ENCODE measurements at places on chromosomes 6 and 20.

DNA sequence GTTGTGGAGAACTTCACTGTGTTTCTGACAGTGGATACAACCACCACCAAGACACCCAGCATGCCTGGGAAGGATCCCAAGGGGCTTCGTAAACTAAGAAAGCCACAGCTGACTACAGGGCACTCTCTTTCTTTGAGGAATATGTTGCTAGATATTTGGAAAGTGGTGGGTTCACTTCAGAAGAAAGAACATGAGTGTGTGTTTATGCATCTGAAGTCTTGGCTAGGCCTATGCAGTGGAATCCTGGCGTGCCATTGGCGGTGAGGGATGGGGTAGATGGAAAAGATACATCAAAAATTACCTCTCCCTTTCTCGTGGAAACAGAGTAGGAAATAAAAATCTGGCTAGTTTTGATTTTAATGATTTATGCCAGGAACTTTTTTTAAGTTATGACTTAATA, 187.7 kb downstream of the PDE7B start:
- no peak for DNase-seq

DNA sequence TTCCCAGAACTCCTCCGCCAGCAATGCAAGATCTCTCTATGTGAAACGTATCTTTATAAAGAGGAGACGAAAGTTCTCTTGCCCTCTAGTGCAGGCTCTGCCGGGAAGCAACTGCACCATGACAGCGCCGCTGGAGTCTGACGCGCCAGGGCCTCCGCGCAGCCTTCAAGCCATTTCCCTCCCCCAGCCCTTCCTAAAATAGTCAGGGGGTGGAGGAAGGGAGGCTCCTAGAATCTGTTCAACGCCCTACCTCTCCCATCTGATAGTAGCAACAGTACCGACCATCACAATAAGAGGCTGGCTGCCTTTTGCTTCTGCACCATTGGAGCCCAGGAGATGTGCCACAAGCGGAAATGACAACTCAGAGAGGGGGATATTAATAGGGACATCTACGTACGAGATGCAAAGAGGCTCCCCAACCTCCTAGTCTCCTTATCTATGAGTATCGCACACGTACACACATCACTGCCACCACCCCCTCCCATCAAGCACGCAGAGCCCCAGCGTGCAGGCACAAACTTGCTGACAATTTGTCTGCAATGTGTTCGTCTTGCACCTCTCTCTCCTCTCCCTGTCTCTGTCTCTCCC, 1.0 kb downstream of the SYNE1 start:
- no peak for DNase-seq

- no peak for DNase-seq
These were observed 51.4 kb downstream of the TXLNB start for GRCh38 chr6:139240161-139241010.

GRCh38 chr6:118509009-118509617, 39.0 kb upstream of the PLN start:
- DNase-seq, result no peak

DNA sequence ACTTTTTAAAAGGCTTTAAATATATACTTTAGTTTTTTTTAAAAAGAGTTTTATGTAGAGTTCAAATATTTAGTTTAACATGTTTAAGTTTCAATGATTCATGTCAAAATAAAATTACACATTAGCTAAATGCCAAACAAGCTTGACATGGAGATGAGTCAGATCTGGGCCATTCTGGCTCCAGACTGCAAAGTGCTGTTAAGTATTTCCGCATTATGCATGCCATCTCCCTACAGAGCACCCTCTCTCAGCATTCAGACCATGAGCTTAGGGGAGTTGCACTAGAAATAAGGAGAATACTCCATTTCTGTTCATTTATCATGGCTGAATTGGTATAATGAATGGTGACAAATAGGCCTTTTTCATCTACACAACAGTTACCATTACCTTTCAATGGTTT, 21.5 kb upstream of the HS3ST5 start:
- DNase-seq, result no peak

GRCh38 chr6:155265843-155266535, 2.2 kb downstream of the CLDN20 start:
- DNase-seq, result no peak

DNA sequence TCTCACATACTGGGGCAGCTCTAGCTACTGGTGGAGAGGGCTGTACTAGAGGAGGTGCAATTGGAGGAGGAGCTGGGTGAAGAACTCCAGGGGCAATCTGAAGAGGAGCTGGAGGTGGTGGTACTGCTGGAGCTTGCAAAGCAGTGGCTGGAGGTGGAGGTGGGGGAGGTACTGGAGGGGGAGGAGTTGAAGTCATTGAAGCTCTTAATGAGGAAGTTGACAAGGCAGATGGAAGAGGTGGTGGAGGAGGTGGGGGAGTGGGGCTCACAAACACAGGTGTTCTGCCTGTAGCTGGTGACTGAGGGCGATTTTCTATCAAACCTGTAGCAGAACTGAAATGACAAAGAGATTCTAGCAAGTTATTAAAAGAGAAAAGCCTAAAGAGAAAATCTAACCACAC, 77.6 kb downstream of the WASF1 start:
- no peak for DNase-seq

- DNase-seq, result peak; percentile 96
These were observed at the start of gene RPP21 for GRCh38 chr6:30344868-30345671. RPP21 (plus strand) TSS chr6:30345156; CDS start chr6:30345172, 16 bp downstream.

DNA sequence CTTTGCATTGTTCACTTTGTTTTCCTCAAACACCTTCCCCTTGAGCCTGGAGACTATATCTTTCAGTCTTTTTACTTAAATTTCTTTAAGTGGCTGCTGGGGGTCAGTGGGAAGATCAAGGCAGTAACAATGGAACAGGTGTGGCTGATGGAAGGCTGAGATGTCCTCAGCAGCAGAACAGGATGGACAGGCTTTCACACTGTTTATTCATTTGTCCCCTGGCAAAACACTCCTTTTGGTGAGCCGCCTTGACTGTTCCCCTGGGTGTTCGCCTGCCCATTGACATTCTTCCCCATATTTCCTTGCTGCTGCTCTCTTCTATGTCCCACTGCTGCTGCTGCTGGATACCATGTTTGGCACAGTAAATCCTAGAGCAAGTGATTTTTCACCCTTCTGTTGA, 38.1 kb downstream of the RNF144B start:
- DNase-seq, result no peak

GRCh38 chr6:53159558-53159957, 10.9 kb upstream of the GCM1 start:
- no peak for DNase-seq

- no peak for DNase-seq
These were observed 40.7 kb upstream of the MROH8 start for GRCh38 chr20:37219751-37220668.

DNA sequence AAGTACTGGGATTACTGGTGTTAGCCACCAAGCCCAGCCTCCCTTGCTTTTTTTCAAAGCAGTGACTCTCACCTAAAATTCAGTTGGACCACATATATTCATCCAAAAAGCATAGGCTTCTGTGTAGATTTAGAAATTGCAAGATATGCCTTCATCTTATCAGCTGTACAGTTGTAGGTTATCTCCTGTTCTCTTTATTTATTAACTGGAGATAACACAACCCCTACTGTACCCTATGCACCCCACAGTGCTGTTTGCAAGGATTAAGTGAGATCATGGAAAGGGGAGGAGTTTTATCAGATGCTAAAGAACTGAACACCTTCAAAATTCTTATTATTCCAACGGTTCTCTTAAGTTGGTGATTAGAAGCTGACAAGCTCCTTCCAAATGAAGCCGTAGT, 164.4 kb upstream of the JARID2 start:
- no peak for DNase-seq

DNA sequence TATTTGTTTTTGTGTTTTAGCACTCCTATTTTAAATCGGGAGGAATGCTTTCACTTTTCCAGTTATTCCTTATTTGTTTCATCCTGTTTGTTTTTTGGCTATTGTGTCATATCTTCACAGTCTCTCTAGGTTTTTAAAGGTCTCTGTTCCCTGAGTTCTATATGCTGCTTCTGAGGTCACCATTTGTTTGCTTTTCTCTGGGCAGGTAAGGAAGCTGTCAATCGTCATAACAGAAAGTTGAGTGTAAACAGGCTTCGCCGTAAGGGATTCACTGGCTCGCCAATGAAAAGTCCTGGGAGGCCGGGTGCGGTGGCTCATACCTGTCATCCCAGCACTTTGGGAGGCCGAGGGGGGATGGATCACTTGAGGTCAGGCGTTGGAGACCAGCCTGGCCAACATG, 48.7 kb upstream of the RPS6KA2 start:
- DNase-seq, result no peak

DNA sequence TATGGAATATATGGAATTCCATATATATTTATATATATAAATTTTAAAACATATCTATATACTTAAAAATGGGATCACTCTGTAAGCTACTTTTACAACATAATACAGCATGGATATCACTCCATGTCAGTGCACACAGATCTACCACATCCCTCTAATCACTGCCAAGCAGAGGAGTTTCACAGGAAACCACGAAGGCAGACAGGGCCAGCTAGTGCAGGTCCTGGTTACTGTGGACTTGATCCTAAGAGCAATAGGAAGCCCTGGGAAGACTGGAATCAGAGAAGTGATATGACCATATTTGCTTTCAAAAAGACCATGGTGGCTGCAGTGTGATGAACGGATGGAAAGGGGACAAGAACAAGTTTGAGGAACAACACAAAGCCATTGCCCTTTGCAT, 40.0 kb upstream of the NRN1 start:
- no peak for DNase-seq

All from activated effector memory CD4-positive, alpha-beta T cell treated with anti-CD3 and anti-CD28 coated beads, Interleukin-2, amount 50 U/mL, for 16 hours (primary cell).